ENCODE measurements at places on chromosomes 2 and 18.

GRCh38 chr18:35477497-35477896 is 20.3 kb downstream of the INO80C start:
- DNase-seq, result no peak

DNA sequence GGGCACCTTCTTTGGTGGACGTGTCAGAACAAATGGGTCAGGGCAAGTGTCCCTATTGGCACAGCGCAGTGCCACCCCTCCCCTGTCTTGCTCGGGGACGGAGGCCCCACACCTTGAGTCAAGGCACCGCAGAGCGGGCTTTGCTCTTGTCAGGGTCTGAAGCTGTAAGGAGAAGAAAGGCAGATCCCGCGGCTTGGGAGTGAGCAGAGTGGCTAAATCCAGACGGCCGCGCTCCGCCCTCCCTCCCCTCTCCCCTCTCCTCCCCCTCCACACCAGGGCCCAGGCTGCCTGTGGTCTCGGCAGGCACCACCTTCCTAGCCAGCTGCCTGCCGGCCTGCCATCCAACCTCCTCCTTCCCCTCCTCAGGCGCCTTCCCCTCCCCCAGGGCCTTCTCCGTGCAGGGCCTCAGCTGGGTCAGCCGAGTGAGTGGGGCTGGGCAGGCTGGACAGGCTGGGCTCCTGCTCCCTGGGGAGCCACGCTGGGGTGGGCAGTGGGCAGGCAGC is 25.8 kb downstream of the SPEG start:
- DNase-seq, result no peak

DNA sequence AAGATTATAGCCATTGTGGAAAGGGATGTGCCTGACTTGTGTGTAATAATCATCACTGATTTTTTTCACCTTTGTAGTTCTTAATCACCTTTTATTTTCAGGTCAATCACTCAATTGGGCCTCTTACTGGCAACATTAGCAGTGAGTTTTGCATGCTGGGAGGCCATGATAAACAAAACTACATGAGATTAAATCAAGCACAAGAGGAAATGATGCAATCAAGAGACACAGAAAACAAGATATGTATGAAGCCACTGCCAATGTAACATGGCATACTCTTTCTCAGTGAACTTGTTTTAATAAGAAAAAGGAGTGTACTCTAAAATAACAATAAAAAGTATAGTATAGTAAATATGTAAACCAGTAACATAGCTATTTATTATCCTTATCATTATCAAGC is 69.9 kb upstream of the FSIP2 start:
- no peak for DNase-seq

GRCh38 chr18:25921677-25922421 is 168.6 kb downstream of the SS18 start:
- no peak for DNase-seq

GRCh38 chr2:170332676-170333402 is 154.9 kb downstream of the MYO3B start:
- no peak for DNase-seq
